ENCODE measurements at places on chromosomes 16 and 17.

- DNase-seq, result no peak
Observed at GRCh38 chr17:66341462-66341861, 39.0 kb downstream of the PRKCA start.

- DNase-seq, result peak; percentile 10
Observed at GRCh38 chr17:41810659-41811548, 845 bp downstream of the P3H4 start.

GRCh38 chr17:37274461-37274860 is 101.3 kb upstream of the C17orf78 start:
- DNase-seq, result no peak

GRCh38 chr17:45414990-45415881 is 17.4 kb downstream of the ARHGAP27 start:
- DNase-seq, result no peak

Data from activated CD4-positive, CD25-positive, alpha-beta regulatory T cell (primary cell).